SK-N-MC (cell line): ENCODE measurements at places on chromosomes 5 and 9.

GRCh38 chr5:82426464-82427154, 148.5 kb upstream of the RPS23 start:
- DNase-seq = no peak

DNA sequence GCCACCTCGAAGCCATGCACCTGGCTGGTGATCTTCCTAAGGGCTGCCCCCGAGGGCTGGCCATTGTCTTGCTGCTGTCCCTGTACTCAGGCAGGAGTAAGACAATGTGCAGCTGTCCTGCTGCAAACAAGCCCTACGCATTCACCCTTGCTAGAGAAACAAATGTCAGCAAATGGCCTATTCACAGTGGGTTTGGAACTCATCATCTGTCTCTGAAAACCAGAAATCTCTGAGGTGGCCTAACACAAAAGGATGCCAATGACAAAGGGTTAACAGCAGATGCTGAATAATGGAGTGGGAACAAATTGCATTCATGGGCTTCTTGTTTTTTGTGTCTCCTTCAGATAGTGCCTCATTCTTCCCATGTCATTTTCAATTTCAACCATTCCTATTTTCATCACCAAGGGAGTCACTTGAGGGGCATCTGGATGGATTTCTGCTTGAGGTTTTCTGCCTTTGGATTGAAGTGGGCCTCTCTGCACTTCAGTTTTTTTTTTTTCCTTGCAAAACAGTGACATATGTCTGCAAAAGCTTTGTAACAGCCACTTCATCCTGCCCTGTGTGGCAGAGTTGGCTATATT, 261.6 kb upstream of the VLDLR start:
- no peak for DNase-seq

DNA sequence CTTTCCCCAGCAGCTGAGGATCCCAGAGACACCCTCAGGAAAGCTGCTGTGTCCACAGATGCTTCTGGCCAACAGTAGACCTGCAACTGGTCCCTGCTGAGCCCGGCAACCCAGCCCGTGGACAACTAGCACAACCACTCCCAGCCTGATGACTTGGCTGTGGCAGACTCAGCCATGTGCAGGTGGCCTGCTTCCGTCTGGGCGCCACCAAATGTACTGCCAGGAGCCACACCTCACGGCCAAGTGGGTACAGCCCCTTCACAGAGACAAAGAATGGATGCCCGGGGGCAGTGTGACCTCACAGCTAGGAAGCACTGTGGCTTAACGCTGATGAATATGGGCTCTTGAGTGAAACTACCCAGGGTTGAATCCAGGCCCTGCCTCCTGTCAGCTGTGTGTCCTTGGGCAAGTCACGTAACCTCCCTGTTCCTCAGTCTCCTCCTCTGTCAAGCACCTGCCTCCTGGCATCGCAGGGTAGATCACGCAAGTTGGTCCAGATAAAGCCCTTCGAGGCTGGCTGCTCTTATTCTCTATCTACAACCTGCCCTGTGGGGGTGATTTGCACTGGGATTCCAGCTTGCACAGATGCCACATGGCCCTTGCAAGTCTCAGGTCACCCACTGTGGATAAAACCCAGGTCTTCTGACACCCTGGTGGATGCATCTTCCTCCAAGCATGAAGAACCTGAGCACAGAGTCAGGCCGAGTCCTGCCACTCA, 225.0 kb downstream of the PBX3 start:
- DNase-seq = no peak

DNA sequence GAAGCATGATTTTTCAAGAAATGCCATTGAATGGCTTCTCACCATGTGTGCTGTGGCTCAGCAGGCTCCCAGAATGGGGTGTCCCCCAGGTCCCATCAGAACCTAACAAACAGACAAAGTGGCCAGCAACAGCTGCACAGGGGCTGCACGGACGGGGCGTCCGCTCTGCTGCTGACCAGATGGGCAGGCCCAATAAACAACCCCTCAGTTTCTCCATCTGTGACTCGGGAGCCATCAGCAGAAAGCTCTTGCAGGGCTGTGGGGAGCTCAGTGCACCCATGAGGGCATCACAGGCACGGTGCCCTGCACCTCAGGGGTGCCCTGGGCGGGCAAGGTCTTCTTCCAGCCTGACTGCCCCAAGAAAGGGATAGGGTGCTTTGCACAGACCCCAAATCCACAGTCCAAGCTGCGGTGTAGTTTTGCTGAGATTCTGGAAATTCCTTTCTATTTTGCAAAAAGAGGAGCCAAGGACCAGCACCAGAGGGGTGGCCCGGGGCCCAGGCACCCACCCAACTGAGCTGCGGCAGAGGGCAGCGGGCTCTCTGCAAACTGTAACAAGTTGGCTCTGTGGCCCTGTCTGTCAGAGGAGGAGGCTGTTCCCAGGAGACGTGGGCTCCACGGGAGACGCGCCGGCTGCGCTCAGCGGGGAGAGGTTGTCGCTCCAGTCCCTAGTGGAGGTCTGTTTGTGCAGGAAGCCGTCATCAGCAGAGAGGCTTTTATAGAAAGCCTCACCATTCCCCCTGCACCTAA, 138.7 kb upstream of the PPP1R26 start:
- no peak for DNase-seq

- DNase-seq = no peak
Measured at GRCh38 chr9:90296539-90296938, 346.1 kb downstream of the DIRAS2 start.
